Stimulated activated CD4-positive, alpha-beta T cell treated with anti-CD3 and anti-CD28 coated beads, Interleukin-15, amount 100 ng/mL, for 1 hour (primary cell): ENCODE measurements at places on chromosomes 4 and X.

DNA sequence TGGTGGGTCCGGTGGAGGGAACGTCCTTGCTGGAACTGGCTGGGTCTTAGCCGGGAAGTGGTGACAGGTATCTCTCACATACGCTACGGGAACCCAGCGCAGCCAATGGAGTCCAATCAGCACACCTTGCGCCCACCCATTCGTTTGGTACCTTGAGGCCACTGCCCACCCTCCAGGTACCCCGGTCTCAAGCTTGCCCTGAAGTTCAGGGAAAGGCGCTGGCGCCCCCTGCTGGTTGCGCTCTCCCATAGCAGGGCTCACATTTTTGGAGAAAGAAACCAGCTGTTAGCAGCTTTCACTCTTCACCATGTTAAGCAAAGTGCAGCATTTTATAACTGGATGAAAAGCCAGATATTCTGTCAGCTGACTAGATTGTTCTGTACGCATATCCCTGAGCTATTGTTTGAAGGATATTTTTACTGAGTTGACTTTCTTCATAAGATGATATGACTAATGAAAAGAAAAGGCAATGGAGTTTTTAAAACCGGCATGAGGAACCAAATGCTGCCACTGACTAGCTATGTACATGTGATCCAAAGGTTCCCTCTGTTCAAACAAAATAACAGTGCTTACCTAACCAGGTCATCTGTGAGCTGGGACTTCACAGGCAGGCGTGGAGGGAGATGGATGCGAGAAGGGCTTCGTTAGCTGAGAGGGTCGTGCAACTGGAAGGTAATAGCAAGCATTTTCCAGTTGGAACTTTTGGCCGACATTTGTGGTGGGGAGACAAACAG is 43.7 kb downstream of the OTOP1 start:
- no peak for DNase-seq

- no peak for DNase-seq
Measured at GRCh38 chr4:112845386-112845785, 204.1 kb upstream of the ANK2 start.

DNA sequence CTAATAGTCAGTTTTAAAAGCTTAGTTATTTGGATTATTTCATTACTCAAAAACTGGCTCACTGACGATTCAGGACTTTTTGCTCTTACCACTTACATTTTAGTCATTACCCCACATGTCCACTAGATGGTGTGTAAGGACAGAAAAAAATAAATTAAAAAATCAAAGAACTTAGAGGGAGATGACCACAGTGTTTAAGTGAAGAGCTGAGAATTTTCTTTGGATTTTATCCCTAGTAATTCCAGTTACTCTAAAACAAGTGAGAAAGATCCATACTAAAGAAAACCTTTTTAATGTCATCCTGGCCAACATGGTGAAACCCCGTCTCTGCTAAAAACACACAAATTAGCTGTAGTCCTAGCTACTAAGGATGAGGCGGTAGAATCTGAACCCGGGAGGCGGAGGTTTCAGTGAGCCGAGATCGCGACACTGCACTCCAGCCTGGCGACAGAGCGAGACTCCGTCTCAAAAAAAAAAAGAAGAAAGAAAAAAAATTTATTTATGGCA is 26.4 kb upstream of the TMPRSS11B start:
- DNase-seq, result no peak

GRCh38 chrX:122252454-122252853 is 931.6 kb upstream of the GRIA3 start:
- DNase-seq, result no peak

- no peak for DNase-seq
Measured at GRCh38 chrX:133468051-133468450, 52.8 kb upstream of the GPC4 start.
